ENCODE measurements at places on chromosomes 7 and 10. TPM values are rescaled to one million over a fixed set of nuclear protein-coding genes. Genes with fewer than 3 reads are reported as not detected.

GRCh38 chr7:157013101-157013500 is 2.6 kb upstream of the MNX1 start:
- no peak for DNase-seq

DNA sequence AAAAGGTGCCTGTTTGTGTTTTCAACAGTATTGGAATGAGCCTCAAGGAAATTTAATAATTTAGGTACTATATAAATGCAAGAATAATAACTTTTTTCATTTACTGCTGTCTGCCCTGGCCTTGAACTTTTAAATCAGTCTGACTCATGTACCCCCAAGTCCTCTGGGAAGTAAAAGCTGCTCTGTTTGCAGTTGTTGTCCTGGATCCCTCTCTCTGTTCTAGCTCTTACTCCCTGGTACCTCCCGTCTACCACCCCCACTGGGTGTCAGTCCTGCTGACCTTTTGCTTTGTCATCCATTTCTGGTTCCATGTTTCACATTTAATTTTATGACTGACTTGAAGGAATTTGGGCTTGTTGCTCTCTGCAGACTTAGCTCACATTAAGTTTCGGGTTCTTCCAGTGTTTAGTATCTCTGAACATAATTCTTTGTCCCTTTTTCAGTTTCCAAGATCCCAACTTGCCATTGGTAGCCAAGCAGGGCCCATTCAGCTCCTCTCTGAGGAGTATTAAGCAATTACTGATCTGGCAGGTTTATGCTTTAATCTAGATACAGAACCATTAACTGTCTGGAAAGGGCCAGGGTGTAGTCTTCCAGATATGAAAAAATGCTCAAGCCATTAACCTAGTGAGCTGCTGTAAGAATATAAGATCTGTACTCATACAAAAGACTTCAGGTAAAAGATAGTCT is 208.7 kb upstream of the FAM3C start:
- peak; percentile 11 for DNase-seq

GRCh38 chr7:142847353-142847752 is 7.5 kb upstream of the EPHB6 start:
- DNase-seq, result no peak

DNA sequence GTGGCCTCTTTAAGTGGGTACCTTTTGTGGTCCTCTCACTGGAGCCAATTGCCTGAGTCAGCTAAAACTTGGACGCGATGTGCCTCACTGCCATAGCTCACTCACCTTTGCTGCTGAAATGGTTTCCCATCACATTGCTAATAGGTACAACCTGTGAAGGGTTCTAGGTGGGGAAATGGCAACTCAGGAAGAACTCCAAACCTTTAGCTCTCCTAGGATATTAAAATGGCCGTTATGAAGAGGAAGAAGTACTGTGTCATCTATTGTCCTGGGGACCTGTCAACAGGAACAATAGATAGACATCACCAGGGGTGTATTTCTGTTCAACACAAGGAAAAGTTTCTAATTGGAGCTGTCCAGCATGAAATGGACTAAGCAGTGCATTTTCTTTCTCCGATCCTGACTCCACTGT is 1.2 kb upstream of the ZNF655 start:
- no peak for DNase-seq

- no peak for DNase-seq
Observed at GRCh38 chr10:101575091-101575490, 13.0 kb downstream of the POLL start.

- DNase-seq, result no peak
Observed at GRCh38 chr7:104548861-104549260, 220.5 kb downstream of the LHFPL3 start.

DNA sequence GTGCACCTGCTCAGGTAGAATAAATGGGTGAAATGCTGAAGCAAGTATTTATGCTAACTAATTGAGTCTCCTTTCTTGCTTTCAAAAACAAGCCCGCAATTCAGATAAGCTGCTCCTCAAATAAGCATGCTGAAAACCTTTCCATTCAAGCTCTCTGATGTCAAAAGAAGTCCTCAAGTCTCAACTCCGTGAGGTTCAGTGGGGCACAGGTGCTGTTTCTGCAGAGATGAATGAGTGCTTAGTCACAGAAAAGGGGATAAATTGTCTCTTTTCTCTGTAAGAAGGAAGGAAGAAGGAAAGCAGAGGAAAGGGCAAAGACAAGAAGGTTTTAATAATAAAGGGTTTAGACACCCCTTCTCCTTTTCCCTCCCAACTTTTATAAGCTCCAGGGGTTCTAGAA is 229.8 kb upstream of the NPY start:
- no peak for DNase-seq

Gene HABP2
- total RNA-seq, result not detected

Data from fibroblast of villous mesenchyme (primary cell).